ENCODE measurements at places on chromosomes 1 and 21.

GRCh38 chr1:170729225-170730002, 65.5 kb downstream of the PRRX1 start:
- DNase-seq, result no peak

DNA sequence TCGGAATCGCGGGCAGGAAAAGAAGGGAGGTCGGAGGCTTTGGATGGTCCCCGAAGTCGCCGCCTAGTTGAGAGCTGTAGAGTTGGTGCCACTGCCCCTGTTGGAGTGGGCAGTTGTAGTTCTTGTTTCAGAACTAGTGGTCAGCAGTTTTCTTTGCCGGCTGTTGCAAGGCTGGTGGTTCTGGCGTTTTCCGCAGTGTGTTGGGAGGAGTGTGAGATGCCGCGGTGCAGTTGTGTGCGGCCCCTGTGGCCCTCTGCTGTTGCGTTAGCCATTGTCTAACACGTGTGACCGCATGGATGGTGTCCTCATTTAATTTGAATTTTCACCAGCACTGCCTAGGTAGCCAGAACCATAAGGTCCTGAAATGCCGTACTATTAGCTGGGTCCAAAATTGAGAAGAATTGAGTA, 1.4 kb downstream of the ARF1 start:
- no peak for DNase-seq

DNA sequence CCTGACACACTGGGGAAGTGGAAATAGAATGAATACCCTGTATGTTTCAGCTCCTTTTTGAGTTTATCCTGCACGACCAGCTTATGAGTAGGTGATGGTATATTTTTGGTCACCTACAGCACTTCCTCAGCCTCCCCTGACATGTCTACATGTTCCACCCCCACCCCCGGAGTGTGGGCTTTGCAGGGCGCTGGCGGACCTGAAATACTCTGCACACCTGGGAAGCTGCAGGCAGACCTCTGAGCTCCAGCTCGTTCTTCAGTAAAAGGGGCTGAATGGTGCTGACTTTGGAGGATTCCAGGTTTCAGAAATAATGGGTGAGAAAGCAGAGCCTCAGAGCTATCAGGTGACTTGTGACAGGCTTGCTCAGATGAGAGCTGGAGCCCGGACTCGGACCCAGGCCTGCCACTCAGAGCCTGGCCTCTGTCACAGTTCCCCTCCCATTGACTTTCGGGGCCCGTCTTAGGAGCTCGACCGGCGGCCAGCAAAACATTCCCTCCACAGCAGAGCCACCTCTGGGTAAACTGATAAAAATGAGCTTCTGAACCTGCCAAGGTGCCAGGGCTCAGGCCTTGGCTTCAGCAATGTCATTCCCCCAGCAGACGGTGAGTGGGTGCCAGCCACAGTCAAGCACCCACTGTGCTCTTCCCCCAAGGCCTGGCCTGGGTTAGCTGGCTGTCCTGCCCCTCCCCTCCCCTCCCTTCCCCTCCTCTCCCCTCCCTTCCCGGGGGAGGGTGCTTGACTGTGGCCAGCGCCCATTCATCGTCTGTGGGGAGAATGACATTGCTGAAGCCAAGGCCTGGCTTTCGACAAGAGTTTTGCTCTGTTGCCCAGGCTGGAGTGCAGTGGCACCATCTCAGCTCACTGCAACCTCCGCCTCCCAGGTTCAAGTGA, 30.1 kb downstream of the DOP1B start:
- DNase-seq, result no peak

DNA sequence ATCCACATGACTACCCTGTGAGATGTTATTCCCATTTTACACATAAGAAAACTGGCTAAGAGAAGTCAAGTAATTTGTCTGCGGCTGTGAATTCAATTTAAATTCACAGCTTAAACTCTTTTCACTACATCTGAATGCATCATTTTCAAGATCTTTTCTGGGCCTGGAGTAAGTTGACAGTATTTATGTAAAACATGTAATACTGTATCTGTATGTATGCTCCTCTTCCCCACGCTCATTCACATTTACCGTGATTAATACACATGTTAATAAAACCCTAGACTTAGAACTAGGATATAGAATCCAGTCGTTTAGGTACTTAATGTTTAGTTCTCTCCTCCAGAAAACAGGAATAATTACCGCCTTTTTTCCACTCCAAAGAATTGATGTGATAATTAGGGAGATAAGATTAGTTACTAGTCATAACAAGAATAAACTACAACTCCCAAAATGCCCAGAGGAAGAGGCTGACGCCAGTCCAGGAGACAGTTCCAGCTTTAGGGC, 442 bp upstream of the PPP1R12B start:
- DNase-seq, result no peak

DNA sequence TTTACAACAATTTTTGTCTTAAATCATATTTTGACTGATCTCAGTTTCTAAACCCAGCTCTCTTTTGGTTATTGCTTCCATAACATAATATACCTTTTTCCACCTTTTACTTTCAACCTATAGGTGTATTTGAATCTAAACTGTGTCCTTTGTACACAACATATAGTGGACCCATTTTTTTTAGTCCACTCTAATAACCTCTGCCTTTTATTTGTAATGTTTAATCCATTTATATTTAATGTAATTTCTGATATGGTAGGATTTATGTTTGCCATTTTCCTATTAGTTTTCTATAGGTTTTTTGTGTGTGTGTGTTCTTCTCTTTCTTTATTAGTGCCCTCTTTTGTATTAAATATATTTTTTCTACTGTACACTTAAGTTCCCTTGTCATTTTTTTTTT, 22.4 kb upstream of the SLAMF1 start:
- DNase-seq, result no peak

DNA sequence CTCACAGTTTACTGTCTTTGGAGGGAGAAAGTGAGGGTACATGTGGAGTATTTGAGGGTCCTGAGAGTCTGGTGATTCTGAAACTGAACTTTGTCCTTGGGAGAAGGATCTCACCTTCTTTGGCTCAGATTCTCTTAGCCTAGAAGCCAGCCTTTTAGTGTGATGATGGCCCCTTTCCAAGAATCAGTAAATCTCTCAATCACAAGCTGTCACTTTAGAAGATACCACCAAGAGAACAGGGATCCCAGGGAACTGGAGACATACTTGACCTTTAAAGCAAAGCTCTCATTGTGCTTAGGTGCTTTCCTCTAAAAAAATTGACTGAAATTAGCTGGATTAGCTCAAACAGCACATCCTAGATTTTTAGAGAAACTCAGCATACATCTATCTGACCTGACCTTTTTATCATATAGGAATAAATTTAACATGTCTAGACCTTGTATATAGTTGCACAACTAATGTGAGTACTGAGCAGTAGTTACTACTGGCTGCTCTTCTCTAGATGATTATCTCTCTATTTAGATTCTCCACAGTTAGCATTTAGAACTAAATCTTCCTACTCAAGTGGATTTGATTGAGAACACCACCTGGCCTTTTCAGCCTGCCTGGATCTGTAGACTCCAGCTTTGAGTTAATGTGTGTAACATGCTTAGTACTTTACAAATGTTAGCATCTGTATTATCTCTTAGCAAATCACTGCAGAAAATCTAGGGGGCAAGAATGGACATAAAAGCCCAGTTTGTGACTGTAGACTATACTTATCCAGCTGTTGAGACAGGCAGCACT, 157.7 kb downstream of the MAST2 start:
- no peak for DNase-seq

DNA sequence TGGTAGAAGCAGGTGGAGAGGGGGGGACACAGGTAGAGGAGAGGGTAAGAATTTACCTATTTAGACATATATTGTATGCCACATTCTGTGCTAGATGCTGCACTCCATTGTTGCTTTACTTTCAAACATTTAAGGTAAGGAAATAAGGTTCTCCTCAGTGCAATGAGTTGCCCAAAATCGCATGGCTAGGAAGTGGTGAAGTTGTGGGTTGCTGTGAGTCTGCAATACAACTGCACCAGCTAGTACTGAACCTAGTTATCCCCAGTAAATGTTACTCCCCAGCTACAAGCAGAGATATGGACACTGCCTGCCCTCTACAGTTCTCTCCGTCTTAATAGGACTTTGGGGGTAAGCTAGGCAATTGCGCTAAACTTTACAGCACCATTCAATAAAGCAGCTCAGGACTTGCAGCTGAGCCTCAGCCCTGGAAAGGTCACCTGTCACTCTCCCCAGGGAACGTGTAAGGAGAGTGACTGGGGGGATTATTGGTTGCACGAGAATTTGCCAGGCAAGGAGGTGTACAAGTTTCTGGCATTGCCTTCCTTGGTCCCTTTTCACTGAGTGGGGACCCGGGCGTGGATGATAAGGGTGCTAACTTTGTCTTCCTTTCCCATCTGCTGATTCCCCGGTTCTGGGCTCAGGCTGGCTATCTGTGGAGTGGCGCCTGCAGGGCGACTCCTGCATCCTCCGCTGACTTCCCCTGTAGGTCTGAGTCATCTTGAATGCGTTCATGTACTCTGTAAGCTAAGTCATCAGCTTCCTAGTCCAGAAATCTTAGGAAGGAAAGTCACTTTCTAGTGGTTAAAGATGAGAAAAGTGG, 71.3 kb upstream of the CNTN2 start:
- DNase-seq, result peak; percentile 45

DNA sequence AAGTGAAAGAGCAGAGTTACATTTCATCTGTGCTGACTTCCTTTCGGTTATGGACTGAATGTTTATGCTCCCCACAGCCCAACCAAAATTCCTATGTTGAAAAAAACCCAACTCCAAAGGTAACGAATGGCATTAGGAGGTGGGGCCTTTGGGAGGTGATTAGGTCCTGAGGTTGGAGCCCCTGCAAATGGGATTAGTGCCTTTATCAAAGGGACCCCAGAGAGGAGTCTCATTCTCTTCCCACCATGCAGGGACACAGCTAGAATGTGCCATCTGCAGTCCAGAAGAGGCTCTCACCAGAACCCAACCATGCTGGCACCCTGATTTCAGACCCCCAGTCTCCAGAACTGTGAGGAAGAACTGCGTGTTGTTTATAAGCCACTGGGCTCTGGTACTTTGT, 199.3 kb downstream of the TOMM20 start:
- DNase-seq, result no peak

DNA sequence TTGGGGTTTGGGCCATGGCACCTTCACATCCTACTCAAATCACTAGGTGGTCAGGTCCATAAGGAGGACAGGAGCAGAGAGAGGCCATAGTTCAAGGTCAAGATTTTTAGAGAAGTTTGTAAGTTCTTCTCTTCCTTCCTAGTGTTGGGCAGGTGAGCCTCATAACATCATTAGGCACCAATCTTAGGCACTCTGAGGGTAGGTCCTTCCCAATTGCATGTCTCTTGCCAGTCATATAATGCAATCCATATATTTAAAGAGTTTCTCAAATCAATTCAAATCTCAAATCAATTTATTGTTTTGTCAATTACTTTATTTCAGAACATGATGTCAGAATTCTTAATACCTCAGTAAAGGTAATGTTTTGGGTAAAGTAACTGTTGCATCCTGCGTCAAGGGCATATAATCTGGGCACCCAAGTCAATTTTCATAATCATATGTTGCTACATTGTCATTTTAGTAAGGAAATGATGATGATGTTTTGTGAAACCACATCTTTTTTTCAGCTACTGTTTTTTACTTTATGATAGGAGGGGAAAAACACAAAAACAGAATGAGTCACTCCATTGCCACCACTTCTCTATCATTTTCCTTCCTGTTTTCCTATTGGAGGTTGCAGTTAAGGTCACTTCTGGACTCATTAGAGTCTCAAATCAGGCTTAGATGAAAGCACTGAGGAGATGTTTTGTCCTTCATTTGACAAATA, 122.7 kb downstream of the UCHL5 start:
- no peak for DNase-seq

DNA sequence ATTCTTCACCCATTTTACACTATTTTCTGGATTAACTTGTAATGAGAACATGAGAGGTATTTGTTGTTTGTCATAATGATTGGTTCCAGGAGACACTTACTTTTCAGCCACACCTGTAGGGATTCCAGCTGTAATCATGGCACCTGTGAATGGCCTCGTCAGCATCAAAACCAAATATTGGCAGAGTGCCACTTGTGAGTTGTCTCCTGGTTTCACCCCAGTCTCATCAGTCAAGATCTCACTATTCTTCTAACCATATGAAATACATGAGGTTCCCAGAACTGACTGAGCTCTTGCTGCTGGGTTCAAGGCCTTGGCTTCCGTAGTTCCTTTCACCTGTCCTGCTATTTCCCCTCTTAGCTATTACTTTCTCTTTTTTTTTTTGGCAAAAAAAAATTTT, 246.6 kb upstream of the ADGRL2 start:
- peak; percentile 37 for DNase-seq

DNA sequence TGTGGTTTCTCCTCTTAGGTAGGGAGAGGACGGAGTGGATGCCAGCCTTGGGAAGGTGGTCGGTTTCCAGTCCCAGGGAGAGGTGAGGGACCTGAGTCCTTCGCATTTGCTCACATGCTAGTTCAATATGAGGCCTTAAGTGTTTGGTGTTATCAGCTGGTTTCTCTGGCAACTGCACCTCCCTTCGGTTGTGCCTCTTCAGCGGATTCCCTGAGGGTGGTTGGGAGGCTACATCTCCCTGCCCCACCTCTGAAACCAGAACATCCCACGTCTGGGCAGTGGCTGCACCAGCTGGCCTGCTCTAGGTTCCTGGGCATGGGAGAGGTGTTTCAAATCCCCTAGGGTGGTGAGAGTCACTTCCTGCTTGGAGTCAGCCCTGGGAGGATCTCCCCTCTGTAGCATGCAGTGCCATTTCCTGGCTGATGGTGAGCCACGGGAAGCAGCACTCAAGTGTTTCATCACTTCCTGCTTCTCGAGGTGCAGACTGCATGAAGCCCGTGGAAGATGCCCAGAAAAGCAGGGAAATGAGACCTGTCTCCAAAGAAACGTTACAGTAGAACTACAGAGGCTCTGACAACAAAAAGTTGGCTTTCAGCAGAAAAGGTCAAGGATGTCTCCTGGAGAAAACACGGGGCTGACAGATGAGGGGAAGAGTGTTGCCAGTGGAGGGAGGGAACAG, 4.5 kb downstream of the TMEM125 start:
- peak; percentile 17 for DNase-seq

GRCh38 chr1:205109269-205109668, 12.5 kb downstream of the RBBP5 start:
- no peak for DNase-seq

- DNase-seq, result no peak
These were observed 27.2 kb downstream of the IRF2BP2 start for GRCh38 chr1:234582681-234583301.

DNA sequence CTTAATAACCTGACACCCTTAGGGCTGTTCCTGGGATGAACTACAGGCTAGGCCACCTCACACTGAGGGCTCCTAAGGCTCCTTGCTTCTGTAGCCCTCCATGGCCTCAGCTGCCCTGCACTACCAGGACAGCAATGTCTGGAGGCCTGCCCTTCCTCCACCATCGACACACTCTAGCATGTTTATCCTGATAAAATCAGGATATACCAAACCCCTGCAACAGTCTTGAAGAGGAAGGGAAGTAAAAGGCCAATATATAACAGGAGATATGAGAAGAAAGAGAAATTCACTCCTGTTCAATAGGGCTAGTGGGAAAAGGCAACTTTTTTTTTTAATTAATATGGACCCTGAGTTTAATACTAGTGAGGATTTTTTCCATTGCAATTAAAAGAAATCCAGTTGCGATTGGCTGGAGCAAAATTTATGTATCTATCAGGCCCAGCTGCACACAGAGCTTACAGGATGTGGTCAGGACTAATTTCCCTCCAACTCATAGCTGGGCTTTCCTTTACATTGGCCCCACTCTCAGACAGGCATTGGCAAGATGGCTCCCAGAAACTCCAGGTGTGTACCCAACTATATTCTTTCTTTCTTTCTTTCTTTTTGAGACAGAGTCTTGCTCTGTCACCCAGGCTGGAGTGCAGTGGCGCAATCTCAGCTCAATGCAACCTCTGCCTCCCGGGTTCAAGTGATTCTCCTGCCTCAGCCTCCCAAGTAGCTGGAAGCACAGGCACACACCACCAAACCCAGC, 13.5 kb upstream of the ATP2B4 start:
- DNase-seq, result no peak

- peak; percentile 14 for DNase-seq
These were observed 482.2 kb downstream of the CAMTA1 start for GRCh38 chr1:7267493-7267892.

Data from foreskin keratinocyte (primary cell).